ENCODE measurements at places on chromosomes 7 and 10.
A peak's percentile ranks its signal among the peaks of the same experiment; 100 is the strongest.

DNA sequence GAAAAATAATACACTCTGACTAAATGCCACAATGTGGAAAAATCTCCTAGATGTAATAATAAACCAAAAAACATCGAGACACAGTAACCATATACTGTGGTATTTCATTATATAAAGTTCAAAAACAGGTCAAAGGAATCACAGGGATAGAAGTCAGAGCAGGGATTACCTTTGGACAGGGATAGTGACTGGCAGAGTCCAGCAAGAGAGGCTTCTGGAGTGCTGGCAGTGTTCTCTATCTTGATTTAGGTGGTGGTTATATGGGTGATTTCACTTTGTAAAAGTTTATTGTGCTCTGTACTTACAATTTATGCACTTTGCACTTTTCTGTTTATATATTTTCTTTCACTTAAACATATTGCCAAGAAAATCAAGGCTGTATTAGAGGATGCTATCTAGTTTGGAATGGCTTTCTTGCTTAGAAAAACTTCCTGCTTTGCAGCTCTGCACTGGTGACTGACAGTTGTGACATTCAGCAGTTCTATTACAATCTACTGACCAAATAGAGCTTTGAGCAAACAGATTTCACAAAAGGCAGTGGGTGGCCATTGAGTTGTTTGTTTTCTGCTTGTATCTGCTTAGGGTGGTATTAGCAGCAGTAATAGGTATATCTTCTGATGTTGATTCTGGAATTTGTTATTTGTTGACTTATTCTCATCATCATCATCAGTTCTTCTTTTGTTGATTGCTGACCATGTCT is 263.6 kb upstream of the LRGUK start:
- no peak for DNase-seq

DNA sequence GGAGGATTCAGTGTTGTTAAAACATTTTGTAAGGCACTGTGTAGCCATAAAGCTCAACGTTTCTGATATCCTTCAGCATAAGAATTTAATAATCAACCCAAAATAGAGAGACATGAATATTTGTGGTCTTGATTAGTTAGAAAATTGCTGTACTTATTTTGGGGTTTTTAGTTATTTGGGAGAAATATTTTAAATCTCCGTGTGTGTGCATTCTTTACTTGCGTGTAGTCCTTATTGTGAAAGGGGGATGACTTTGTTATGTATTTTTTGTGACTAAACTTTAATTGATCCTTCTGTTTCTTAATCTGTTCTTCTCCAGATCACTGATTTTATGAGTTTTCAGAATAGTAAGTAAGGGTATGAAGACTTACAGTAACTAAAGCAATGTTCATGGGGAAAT is 81.2 kb downstream of the ZNRF2 start:
- no peak for DNase-seq

DNA sequence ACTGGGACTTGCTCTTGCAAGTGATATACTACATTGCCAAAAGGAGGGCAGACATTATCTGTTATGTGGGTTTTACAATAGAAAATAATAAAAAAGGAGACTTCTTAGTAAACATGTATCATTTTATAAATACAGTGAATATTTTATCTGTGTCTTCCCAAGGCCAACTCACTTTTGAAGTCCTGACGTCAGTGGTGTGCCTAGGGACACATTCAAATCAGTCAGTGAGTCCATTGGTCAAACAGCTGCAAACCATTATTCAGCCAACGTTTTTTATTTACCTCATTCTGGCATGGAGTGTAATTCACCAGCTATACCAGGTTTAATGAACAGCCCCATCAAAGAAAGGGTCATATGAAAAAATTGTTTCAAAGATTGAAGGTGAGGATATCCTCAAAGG is 263.7 kb downstream of the IPMK start:
- no peak for DNase-seq

GRCh38 chr10:133230044-133230361 is at the start of gene UTF1:
Gene UTF1 (plus strand): TSS chr10:133230217. CDS start chr10:133230289, 72 bp downstream.
- DNase-seq = no peak

GRCh38 chr10:97018251-97019212 is 167.2 kb downstream of the SLIT1 start:
- DNase-seq = no peak

GRCh38 chr7:28168393-28169158 is 12.0 kb downstream of the JAZF1 start:
- no peak for DNase-seq

- DNase-seq = no peak
Observed at GRCh38 chr10:76784076-76784475, 853.5 kb downstream of the KCNMA1 start.

DNA sequence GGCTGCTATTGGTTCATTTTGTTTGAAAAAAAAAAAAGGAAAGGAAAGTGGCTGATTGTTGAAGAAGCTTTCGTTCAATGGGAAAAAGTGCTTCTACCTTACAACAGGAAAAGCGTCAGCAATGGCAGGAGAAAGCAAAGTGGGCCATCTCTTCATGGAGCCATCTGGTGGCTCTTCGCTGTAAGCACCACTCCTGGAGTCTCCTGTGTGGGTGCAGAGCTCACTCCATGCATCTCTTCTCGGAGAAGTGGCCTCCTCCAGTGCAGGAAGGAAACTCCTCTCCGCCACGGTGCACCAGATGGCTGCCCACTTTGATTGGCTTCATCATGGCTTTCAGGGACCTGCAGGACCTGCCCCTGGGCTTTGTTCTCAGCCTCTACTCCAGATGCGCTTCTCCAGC is 250.9 kb downstream of the PTEN start:
- DNase-seq = no peak

- no peak for DNase-seq
Observed at GRCh38 chr7:103919272-103919868, 70.1 kb downstream of the RELN start.

GRCh38 chr7:48786951-48787350 is 137.4 kb upstream of the CDC14C start:
- DNase-seq = no peak

- DNase-seq = no peak
Observed at GRCh38 chr10:79153745-79154144, 85.0 kb downstream of the ZMIZ1 start.

DNA sequence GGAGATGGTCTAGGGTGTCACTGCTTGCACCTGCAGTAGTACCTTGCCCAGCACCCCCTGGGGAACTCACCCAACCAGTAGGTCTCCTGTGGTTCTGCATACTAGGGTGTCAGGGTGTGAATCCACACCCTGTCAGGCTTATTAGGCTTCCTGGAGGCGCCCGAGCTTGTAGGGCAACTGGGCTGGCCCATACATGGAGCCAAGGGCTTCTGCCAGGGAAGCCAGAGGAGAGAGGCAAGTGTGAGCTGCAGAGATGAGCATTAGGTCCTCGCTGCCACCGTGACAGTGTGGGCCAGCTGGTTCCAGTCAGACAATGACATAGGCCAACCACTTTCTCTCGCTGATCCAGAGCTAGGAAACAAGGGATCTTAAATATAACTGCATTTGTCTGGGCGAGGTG is 11.2 kb downstream of the MXI1 start:
- no peak for DNase-seq

DNA sequence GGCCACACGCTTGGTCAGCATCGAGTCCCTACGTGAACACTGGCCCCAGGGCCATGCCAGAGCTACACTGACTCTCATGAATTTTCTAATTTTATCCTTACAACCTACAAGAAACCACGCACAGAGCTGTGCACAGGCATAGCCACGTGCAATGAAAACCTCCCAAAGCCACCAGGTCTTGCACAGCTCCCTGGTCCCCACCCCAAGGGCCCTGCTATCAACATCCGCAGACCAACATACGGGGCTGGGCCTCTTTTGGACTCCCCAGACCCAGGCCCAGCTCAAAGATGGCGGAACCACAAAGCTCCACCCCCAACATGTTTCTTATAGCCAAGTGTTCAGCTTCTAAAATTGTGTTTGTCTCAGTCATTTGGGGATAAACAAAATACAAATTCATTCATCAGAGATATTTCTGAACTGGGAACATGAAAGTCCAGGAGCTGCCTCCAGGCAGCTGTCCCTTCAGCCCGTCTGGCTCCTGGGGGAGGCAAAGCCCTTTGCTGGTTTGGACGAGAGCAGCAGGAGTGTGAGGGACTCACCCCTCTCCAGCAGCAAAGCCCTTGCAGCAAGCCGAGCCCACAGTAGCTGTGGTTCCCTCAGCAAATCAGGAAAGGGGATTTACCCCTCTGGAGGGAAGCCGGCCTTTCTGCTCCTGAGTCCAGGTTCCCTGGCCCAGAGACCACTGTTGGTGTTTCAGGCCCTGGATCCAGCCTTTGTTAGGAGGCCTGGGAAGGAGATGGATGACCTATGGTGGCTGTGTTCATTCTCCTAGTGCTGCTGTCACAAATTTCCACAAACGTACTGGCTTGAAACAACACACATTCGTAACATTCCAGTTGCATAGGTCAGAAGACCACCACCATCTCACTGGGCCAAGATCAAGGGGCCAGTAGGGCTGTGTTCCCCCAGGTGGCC is 75.1 kb downstream of the OAT start:
- DNase-seq = no peak

- DNase-seq = no peak
Observed at GRCh38 chr7:148620749-148621359, 30.3 kb downstream of the C7orf33 start.

DNA sequence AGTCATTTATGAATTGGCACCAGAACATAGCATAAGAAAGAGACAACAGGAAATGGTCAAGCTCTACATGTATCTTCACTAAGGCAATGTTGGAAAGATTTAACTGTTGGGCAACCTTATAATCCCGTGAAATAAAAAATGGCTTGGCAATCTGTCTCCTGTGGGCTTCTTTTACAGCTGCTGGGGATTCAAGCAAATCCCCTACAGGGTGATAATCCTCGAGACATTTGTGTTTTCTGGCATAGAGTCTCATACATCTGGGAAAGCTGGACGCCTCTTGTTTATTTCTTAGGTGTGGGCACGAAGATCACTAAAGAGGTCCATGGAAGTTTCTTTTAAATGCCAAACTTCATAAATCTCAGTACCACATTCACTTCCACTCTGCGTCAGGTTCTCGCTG is 82.2 kb upstream of the GPR141 start:
- DNase-seq = no peak

DNA sequence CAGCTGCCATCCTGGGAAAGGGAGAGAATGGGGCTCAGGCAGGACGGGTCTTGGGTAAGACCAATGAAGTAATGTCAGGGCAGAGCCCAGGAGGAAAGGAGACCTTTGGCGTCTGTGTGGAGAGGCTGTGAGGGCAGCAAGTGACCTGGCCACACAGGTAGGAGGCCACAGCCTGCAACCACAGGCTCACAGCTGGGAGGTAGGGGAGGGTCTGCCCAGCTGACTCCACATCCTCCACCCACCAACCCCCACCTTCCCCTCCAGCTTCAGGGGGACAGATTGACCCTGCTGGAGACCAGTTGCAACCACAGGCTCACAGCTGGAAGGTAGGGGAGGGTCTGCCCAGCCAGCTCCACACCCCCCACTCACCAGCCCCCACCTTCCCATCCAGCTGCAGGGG is 262.2 kb upstream of the TCERG1L start:
- DNase-seq = no peak

GRCh38 chr10:114626841-114627240 is 31.2 kb downstream of the ABLIM1 start:
- DNase-seq = no peak

DNA sequence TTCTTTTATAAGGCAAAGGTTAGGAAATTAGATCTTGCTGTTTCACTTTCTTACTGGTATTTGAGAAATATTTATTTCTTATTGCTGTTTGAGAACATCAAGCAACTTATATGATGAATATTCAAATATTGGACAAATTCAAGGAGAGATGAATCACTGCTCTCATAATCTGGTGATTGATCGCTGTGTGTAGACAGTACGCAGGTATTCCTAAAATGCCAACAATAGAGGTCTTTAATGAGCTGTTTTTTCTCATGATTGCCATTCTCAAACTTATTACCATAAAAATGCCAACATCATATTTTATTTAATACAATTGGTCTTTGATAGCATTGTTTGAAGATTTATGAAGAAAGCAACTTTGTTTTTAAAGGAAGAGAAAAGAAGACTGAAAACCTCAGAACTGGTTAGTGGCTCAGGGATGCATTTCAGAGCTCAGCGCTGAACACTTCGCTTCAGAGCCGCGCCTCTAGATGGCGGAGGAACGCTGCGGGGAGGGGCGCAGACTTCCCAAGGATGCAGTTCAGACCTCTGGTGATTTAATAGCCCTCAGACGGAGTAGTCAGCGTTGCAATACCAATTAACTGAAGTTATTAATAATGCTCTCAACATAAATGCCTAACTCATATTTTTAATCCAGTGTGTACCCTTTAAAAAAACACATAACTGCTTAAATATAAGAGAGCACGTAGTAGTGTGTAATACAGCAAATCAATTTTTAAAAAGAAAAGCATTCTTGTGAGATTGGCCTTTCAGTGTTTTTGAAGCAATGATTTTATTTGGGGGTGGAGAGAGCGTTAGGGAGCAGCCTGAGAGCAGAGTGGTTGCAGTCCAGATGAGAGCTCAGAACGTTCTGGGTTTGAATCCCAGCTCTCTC is 38.5 kb upstream of the STEAP4 start:
- peak; percentile 13 for DNase-seq

DNA sequence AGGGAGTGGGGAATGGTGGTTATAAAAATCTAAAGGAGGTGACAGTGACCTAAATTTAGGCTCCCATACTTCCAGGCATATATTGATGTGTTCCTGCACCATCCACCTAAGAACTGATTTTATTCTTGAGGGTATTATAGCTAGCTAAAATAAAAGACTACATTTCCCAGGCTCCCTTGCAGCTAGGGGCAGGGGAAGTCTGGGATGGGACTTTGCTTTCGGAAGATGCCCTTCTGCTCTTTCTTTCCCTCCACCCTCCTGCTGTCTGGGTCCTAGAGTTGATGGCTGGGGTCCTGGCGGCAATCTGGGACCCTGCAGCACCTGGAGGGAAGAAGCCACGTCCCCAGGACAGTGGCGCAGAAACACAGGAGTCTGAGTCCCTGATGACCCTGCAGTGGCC is 53.8 kb upstream of the SAMD8 start:
- peak; percentile 49 for DNase-seq

- no peak for DNase-seq
Observed at GRCh38 chr7:151243045-151243349, 5.5 kb downstream of the SMARCD3 start.

DNA sequence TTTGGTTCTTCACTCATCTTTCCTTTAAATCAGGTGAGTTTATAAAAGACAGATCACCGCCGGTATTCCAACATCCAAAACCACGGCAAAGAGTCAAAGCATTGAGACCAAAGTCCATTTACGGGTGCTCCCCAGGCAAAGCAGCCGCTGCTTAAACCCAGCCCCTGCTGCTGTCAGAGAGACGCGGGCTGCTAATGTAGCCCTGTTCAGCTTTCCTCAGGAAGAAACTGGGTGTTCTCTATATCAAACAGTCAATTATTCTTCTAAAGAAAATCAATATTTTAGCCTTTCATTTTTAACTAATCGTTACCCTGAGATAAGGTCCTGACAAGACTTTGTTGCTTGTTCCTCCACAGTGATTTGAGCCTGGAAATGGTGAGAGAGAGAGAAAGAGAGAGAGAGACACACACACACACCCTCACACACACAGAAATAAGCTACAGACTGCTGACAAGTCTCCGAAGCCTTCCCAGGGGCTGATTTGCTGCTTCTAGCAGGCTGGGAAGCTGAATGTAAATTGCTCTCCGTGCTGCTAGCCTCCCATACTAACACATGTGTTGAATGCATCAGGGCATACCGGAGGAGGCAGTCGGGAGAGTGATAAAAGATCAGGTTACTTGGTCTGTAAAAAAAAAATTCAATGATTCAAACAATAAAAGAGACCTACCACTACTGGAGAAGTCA is 183.0 kb upstream of the ANK3 start:
- DNase-seq = peak; percentile 22

GRCh38 chr10:110511734-110512449 is 14.2 kb downstream of the DUSP5 start:
- DNase-seq = no peak

Data from AG08395 (cell line).